ENCODE measurements at places on chromosomes 13 and 19.

GRCh38 chr19:28196961-28197360, 1016.0 kb downstream of the UQCRFS1 start:
- no peak for DNase-seq

GRCh38 chr19:2253106-2254063, 2.8 kb downstream of the JSRP1 start:
- no peak for DNase-seq

DNA sequence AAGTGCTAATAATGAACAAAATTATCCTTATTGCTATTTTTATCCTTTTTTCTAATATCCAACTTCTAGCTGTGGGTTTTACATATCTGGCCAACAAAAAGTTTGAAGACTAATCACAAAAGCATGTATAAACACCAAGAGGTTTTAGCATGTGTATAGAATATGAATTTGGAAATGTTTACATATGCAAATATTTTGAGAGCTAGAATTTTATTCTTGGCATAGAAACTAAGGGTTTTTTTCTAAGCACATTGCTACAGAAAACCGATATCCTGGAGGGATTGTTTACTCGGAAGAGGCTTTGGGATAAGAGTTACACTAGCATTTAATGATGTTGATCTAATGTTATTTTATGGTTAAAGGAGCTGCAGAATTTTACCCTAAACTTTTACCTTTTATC, 392.1 kb downstream of the EFNB2 start:
- no peak for DNase-seq

- DNase-seq = no peak
These were observed 123.6 kb upstream of the MAB21L1 start for GRCh38 chr13:35600137-35600536.

GRCh38 chr19:17149393-17150135, 65.6 kb upstream of the USE1 start:
- no peak for DNase-seq

DNA sequence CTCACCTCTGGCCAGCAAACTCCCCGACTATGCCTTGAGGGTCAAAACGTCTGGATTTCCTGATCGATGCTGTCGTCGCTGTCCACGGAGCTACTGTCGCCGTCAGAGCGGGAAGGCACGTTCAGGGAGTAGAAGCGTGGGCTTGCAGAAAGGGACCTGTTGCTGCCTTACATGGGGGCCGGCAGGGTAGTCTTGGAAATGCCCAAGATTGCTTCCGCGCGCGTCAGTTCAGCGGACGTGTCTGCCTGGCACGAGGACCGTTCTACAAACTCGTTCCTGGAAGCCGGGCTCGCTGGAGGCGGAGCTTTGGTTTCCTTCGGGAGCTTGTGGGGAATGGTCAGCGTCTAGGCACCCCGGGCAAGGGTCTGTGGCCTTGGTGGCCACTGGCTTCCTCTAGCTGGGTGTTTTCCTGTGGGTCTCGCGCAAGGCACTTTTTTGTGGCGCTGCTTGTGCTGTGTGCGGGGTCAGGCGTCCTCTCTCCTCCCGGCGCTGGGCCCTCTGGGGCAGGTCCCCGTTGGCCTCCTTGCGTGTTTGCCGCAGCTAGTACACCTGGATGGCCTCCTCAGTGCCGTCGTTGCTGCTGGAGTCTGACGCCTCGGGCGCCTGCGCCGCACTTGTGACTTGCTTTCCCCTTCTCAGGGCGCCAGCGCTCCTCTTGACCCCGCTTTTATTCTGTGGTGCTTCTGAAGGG, 15.4 kb downstream of the RB1 start:
- no peak for DNase-seq

DNA sequence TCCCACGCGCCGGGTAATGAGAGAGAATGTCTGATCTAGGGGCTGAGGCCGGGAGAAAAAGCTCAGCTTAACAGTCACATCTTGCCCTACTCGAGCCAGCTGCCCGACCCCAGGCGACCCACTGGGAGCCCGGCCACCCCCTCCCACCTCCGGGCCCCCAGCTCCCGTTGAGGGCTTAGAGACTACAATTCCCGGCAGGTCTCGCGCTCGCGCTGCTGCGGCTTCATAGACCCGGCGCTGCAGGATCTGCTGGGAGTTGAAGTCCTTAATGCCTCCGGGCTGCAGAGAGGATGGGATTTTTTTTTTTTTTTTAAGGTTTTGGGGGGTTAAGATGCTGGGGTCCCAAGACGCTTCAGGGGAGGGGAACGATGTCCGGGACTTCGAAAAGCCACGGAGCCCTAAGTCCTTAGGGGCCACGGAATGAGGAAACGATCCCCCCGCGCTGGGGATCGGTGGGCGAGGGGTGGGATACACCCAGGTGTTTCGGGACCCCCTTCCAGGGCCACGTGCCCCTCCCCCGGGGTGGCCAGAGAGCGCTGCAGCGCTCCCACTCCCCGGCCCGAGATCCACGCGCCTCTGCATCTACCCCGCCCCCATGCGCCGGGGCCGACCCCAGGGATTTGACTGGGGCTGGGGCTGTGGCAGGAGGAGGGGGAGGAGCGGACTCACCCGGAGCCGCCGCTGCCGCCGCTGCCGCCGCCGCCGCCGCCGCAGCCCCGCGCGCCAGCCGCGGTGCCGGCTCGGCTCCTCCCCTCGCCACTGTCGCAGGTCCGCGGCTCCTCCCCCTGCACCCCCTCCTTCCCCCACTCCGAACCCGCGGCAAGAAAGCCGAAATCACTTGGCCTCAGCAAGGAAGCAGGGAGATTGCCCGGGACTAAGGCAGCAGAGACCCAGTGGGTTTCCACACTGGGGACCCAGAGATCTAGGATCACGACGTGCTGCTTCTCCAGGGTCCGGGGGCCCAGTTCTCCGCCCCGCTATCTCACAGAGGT, at the start of gene SYT3:
TSS of gene SYT3 (minus strand) at position 761 of the 992 bp plus-strand sequence. CDS start 2,470 bp downstream, outside the sequence.
- peak; percentile 40 for DNase-seq

DNA sequence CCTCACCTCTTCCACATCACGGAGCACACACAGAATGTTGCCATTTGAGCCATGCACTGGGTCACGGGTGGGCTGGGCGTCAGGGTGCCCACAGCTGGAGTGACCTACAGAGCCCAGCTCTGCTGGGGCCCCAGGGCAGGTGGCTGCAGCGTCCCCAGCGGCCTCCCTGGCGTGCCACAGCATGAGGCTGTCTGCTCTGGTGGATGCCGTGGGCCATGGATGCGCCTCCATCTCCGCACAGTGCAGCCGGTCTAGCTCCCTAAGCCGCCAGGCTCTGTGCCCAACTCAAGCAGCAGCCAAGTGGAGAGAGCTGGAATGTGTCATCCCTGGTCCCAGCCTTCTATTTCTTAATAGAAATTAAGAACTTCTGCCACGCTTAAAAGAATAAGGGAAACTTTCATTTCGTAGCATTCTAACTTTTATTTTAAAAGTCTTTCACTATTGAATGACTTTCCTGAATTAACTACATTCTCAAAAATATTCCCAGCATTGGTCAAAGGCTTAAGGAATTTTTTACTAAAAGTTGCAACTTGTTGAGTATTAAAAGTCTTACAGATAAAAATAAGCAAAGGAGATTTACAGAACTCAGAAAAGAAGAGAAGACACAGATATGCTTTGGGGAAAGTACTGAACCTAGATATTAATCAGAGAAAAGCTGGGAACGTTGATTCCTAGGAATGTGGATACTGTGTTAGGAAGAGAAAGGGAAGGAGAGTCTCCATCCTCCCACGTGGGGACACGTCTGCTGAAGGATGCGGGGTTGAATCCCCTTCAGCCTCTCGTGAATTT, 59.3 kb downstream of the ATP11A start:
- no peak for DNase-seq

DNA sequence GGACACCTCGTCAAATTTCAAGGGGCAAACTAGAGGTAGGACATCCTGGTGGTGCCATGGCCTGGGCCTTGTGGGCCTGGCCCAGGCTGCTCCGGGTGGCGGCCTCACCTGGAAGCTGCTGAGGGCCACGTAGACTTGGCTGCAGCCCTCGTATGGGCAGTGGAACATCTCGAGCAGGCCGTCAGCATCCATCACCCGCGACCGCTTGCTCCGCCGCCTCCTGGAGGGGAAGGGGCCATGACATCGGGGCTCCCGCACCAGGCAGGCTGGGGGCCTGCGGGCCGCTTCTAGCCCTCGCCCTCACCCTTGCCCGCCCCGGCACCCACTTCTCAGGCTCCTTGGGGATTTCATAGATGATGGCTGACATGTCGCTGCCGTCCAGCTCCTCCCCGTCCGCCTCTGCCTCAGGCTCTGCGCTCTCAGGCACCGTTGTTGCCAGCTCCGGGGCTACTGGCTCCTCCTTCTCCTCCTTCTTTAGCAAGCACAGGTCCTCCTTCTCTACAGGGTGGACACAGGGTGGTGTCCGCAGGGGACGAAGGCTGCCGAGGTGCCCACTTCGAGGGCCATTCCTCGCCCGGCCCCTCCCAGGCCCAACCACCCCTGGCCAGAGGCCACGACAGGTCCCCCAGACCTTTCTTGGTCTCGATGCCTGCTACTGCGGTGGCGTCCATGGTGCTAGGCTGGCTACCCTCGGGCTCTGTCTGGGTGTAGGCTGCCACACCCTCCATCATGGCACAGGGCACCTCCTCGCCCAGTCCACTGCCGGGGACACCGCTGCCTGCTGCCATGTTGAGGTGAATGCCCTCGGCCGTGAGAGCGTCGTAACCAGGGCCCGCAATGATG, 6.0 kb upstream of the ELAVL3 start:
- no peak for DNase-seq

- DNase-seq = no peak
These were observed 39.8 kb upstream of the PTPRS start for GRCh38 chr19:5380215-5380919.

GRCh38 chr19:44993926-44994537, 7.2 kb upstream of the RELB start:
- DNase-seq = no peak

DNA sequence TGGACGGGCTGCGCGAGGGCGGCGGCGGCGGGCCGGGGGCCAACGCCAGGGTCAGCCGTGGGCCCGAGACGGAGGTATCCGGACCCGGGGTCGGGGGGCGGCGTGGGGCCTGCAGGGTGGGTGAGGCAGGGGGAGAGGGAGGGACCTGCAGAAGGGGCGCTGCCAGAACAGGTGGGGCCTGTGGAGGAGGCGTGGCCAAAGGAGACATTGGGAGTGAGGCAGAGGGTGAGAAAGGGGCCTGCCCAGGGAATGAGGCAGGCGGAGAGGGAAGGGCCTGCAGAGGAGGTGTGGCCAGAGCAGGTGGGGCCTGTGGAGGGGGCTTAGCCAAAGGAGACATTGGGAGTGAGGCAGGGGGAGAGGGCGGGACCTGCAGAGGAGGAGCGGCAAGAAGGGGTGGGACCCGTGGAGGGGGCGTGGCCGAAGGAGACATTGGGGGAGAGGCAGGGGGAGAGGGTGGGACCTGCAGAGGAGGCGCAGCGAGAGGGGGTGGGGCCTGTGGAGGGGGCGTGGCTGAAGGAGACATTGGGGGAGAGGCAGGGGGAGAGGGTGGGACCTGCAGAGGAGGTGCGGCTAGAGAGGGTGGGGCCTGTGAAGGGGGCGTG, 4.2 kb downstream of the PRR36 start:
- peak; percentile 62 for DNase-seq

DNA sequence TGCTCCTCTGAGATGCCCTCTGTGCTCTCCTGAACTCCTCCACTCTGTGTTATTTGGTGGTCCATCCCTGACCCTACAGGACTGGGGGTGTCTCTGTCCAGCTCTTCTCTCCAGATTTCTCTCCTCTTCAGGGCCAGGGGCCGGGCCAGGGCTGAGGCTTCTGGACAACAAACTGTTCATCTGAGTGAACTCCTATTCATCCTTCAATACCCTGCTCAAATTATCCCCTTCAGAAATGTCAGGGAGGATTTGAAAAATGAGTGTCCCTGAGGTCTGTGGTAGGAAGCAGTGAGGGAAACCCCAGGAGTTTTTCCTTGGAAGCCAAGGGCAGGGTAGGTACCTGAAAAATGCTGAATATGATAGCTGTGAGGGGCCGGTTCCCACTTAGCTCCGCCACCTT, 7.6 kb downstream of the PDE4C start:
- DNase-seq = no peak

- DNase-seq = no peak
These were observed 22.8 kb upstream of the GAS6 start for GRCh38 chr13:113886561-113887112.

DNA sequence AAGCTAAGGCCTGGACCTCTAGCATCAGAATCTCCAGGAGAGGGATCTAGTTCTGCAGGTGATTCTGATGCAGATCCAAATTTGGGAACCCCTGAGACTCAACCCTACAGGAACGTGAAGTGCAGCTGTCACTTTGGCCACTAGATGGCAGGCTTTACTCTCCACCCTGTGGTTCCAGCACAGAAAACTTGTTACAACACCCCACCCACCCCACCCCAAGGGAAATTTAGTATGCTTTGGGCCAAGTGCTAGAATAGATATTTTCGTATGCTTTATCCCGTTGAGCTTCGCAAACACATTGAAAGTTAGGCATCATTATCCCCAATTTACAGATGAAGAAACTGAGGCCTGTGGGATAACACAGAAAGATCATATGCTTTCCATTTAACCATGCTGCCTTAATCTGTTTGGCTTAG, 232.0 kb downstream of the B3GLCT start:
- peak; percentile 13 for DNase-seq

- no peak for DNase-seq
These were observed 12.4 kb upstream of the GRWD1 start for GRCh38 chr19:48433337-48433736.

- no peak for DNase-seq
These were observed 2.0 kb downstream of the EGLN2 start for GRCh38 chr19:40800997-40801377.

DNA sequence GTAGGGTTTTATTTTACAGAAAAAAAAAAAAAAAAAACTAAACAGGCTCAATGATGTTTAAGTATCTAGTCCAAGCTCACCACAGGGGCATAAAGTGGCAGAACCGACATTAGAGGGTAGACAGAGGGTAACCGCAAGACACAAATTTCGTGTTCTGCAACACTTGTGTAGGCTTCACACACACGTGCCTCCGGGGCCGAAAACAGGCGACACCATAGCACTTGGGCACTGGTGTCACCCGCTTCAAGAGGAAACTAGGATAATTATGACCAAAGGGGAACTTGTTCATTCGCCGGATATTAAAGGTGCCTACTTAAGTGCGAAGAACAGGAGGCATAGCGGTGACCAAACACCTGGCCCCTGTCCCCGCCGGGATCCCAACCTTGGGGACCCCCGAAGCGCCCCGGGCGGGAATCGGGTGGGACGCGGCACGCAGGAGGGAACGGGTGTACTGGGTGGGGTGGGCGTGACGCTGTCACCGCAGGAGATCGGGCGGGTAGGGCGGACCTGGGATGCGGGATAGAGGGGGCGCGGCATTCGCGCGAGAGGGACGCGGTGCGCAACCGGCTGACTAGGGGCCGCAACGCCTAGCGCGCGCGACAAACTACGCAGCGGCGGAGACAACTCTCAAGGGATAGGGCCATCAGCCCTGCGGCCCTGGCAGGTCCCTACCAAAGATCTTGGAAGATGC, 558 bp downstream of the MZT1 start:
- DNase-seq = peak; percentile 46

DNA sequence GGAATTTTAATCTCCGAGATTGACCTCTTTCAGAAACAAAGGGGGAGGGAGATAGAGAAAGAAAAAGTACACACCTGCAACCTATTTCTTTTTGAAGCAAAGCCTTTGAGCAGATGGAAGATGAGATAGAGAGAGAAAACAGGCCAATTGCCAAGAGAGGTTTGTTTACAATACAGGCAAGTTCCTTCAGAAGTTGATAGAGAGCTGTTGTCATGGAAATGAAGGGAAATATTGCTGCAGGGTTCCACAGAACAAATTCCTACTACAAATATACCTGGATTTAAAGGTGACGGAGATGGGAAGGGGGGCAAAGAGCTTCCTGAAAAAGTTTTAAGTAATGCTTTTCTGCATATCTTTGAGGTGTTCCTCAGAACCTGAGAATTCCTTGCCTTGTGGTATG, 388.4 kb downstream of the NDFIP2 start:
- no peak for DNase-seq

Measured in stimulated activated CD4-positive, alpha-beta T cell treated with anti-CD3 and anti-CD28 coated beads, TNF-alpha, amount 100 ng/mL, for 24 hours (primary cell).